ENCODE measurements at places on chromosomes 1 and 21.

DNA sequence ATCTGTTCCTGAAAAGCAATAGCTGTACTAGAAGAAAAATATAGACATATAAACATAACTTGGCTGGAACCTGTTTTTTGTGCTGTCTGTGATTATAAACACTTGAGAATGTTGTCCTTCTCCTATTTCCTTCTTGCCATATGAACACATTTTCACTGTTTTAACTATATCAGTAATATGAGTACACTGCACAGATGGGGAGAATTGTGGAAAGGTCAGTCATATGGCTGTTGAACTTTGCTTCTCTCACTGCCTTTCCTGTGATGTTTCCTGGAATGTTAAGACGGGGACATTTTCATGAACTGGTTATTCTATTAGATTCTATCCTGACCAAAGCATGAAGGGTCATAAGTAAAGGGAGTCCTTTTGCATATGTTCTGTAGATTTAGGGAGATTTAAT, 24.9 kb downstream of the HMCN1 start:
- DNase-seq: no peak

- DNase-seq: no peak
Measured at GRCh38 chr1:167627615-167627864, 2.5 kb upstream of the RCSD1 start.

DNA sequence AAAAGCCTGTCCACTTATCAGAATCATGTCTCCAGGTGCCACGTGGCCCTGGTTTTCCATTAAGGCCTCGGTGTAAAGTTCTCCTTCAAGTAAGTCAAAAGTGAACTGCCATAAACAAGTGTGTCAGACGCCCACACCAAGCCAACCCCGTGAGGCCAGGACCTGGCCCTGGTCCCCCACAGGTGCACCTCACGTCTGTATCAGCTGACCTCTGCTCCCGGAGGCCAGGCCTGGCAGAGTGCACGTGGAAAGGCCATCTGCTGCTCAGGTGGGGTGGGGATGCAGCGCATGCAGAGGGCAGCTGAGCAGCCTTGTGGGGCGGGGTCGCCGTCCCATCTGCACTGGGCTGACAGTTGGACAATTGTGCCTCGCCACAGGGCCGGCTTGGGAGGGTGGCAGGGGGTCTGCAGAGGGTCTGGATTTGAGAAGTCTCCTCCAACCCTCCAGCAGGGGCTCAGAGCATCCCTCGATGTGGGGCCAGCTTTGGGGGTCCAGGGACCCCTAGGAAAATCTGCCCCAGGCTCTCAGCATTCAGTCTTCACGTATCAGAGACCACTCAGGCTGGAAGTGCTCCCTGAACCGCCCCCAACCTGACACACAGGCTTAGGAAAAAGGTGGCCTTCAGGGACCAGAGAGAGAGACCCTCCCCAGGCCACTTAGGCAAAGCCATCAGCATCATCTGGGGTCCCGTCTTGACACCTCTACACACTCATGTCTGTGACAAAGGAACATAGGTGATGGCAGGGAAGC, 3.0 kb downstream of the SLC19A1 start:
- DNase-seq: peak; percentile 9

DNA sequence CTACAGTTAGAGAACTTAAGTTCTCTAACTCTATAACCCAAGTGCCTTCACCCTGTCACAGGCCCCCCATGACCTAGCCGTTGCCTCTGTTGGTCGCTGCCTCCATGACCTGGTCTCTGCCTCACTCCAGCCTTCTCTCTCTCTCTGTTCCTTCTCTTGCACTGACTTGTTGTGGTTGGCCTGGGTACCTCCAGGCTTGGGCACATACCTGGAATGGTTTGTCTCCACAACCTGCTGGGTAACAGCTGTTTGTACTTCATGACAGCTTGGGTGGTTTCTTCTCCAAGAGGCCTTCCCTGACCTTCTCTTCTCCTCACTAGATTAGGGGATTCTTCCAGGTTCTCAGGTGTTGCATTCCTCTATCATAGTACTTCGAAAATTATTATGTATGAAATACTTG, 371.6 kb upstream of the USP24 start:
- DNase-seq: no peak

GRCh38 chr1:203796236-203796605, 798 bp downstream of the ZBED6 start:
- DNase-seq: peak; percentile 26

DNA sequence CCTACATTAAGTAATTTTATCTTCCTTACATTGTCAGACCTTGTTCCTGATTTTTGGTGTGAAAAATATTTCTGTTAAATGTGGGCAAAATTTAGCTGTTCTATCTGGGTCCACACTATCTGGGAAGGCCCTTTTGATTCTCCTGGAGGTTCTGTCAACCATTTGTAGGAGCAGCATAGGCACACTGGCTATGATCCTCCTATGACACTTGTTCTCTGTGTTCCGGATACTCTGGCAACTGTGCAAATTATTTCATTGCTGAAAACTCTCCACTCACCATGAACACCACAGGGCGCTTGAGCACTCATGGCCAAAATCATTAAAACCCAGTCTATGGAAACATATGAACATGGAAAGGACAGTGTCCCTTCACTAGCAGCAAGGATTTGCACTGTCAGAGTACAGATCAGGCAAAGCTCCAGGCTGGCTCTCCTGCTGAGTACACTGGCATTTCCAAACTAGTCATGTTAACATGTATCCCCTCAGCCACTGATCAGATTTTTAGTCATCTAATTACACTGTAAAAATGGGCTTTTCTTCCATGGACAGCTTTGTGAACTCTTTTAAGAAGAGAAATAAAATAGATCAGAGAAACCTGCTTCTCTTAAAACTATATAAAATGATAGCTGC, 43.9 kb upstream of the SGIP1 start:
- no peak for DNase-seq

DNA sequence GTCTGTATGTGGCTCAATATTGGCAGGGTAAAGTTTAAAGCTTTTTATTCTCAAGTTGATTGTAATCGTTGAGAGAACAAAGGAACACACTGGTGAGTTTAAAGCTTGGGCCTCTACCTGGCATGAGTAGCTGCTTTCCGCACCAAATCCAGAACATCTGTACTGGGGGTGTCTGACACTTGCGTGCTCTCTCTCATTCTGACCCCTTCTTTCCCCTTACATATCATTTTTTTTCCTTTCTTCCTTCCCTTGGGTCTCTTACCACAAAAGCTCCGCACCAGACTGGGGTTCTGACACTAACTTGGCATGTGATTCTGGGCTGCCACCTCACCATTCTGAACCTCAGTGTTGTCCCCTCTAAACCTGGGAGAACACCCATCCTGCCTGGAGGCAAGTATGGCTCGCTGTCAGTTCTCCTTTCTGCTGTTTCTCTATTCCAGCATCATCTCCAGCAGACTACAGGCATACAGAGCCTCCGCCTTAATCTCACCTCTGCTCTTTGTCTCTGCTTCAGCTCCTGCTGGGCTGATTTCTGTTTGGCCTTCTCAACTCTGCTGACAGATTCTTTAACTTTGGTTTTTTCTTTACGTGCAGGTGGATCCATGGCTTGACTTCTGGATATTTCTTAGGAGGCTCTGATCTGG, 859 bp upstream of the ERMAP start:
- DNase-seq: no peak

DNA sequence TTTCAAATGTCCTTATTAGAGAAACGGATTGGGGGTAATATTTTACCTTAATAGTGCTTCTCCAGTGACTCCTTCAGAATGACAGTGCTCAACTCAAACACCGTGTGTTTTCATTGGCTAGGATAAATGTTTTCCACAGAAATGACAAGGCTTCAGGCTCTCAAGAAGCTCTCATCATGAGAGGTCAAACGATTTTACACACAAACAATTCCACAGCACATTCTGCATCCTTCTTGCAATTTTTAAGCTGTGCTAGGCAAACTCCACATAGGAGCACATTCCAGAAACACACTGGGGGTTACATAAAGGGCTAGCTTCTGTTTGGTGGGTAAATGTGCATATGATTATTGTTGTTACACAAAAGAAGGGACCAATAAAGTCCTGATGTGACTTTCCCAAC, 75.5 kb upstream of the IPO9 start:
- DNase-seq: no peak

- no peak for DNase-seq
Measured at GRCh38 chr1:31657972-31658510, 13.4 kb upstream of the PEF1 start.

DNA sequence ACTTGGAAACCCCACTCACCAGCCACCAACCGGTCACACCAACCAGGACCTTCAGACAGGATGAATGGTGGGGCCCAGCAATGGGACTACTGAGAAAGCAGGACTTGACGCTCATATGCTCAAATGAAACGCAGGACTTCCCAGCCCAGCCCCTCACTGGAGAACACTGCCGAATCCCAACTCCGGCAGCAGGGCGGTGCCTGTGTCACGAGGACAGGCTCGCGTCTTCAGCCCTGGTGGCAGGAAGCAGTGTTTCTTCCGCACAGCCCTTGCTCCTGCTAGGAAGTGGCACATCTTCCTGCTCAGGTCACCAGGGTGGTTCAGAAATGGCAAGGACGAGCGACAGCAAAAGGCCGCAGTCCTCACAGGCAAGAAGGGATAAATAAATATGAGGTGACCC, 38.9 kb downstream of the CD58 start:
- no peak for DNase-seq

- DNase-seq: no peak
Measured at GRCh38 chr1:3457910-3458883, 3.7 kb downstream of the ARHGEF16 start.

- DNase-seq: no peak
Measured at GRCh38 chr1:19672237-19672636, 7.6 kb downstream of the HTR6 start.

DNA sequence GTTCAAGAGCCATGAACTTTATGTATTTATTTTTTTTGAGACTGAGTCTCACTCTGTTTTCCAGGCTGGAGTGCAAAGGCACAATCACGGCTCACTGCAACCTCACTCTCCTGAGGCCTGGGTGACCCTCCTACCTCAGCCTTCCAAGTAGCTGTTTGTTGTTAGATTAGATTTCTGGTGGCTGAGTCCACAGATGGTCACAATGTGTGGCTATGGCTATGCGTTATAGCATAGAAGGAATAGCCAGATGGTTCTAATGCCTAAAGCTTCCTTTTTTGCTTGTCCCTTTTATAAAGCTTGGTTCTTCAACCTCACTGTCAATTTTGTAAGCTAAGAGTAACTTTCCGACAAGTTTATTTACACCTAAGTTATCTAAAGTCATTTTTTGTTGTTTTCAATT, 62.3 kb upstream of the FMN2 start:
- no peak for DNase-seq

DNA sequence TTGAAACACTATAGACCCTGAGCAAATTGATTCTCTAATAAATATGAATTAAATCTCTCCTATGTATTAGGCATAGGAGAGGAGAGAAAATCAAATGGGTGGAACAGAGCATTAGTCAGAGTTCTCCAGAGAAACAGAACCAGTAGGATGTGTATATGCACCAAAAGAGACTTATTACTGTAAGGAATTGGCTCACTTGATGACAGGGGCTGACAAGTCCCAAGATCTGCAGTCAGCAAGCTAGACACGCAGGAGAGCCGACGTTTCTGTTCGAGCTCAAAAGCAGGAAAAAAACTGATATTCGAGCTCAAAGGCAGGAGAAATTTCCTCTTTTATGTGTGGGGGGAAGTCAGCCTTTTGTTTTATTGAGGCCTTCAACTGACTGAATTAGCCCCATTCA, 259.2 kb upstream of the KAZN start:
- DNase-seq: no peak

GRCh38 chr1:61089741-61090140, 7.4 kb downstream of the NFIA start:
- no peak for DNase-seq

GRCh38 chr1:246181241-246181640, 325.8 kb downstream of the SMYD3 start:
- no peak for DNase-seq

DNA sequence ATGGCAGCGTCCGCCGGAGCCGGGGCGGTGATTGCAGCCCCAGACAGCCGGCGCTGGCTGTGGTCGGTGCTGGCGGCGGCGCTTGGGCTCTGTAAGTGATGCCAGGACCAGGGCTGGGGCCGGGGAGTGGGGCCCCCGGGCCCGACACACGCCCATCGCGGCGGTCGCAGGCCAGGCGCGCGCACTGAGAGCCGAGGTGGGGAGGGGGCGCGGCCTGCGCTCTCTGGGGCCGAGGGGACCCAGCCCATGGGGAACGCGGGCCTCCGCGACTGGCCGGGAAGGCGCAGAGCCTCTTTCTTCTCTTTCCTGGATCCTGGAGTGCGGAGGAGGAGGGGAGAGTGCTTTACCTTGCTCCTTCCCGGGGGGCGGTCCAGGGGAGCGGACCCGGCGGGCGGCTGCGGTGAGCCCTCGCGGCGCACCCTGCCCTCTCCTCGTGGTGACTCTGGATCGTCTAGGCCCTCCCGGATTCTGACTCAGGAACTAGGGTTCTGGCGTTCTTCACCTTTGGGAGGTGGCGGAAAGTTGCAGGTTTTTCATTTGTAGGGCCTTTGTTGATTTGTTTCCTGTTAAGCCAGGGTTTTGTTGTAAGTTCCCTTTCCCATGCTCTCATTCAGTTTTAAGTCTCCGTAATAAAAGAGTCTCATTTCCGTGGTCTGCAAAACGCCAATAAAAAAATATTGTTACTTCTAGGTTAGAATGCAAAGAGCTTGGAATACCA, 529 bp downstream of the MPZL1 start:
- DNase-seq: no peak

DNA sequence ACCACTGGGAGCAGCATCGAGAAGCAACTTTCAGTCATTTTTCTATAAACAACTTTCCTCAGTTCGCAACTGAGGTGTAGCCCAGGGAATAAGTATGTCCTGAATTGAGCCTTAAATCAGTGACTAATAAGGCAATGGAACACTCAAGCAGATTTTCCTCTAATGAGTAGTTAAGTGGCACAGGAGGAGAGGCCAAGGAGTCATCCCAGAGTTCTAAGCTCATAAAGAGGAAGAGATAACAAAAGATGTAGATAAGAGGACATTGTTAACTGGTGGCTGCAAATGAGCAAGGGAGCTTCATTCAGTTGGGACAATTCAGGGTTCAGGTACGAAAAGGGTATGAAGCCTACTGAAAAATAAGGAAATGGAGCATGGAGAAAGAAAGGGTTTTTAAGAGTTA, 64.5 kb downstream of the LRRC40 start:
- no peak for DNase-seq

GRCh38 chr1:71294178-71294577, 213.3 kb upstream of the ZRANB2 start:
- DNase-seq: no peak

- DNase-seq: no peak
Measured at GRCh38 chr1:14442669-14443068, 155.8 kb upstream of the KAZN start.

DNA sequence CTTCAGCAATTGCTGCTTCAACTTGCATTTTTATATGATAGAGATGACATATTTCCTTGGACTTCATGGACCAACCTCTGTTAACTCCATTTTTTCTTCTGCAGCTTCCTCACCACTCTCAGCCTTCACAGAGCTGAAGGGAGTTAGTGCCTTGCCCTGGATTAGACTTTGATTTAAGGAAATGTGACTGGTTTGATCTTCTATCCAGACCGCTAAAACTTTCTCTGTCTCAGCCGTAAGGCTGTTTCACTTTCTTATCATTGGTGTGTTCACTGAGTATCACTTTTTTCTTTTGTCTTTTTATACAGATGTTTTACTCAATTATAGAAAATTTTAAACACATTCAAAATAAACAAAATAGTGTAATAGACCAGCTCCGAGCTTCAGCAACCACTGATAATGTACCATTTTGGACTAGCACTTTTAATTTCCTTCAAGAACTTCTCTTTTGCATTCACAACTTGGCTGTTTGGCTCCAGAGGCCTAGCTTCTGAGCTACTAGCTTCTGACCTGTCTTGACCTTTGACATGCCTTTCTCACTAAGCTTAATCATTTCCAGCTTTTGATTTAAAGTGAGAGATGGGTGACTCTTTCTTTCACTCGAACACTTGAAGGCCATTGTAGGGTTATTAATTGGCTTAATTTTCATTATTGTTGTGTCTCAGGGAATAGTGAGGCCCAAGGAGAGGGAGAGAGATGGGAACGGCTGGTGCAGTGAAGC, 9.3 kb downstream of the NEK7 start:
- DNase-seq: no peak

Measured in activated naive CD4-positive, alpha-beta T cell treated with anti-CD3 and anti-CD28 coated beads, Interleukin-2, amount 50 U/mL, for 16 hours (primary cell).